ENCODE measurements at places on chromosomes 1 and 21. TPM values are rescaled to one million over a fixed set of nuclear protein-coding genes. Genes with fewer than 3 reads are reported as not detected.

- DNase-seq = peak; percentile 93
Measured at GRCh38 chr21:38773099-38774061, 32.3 kb upstream of the ETS2 start.

DNA sequence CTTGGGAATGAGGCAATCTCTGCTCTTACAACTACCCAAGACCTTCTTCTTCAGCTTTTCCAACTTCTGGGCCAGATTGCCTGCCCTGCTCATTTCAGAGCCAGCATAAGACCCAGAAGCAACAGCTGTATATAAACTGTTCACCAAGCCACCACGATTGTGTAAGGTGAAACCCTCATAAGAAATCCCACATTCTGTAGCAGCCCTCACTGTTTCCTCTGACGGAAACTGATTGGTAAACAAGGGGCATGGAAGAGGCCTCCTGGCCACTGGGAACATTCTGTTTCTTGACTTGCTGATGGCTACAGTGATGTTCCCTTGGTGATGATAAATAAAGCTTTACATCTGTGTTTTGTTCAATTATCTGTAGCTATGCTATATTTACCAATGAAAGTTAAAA lies 39.7 kb upstream of the EXO1 start:
- DNase-seq = no peak

DNA sequence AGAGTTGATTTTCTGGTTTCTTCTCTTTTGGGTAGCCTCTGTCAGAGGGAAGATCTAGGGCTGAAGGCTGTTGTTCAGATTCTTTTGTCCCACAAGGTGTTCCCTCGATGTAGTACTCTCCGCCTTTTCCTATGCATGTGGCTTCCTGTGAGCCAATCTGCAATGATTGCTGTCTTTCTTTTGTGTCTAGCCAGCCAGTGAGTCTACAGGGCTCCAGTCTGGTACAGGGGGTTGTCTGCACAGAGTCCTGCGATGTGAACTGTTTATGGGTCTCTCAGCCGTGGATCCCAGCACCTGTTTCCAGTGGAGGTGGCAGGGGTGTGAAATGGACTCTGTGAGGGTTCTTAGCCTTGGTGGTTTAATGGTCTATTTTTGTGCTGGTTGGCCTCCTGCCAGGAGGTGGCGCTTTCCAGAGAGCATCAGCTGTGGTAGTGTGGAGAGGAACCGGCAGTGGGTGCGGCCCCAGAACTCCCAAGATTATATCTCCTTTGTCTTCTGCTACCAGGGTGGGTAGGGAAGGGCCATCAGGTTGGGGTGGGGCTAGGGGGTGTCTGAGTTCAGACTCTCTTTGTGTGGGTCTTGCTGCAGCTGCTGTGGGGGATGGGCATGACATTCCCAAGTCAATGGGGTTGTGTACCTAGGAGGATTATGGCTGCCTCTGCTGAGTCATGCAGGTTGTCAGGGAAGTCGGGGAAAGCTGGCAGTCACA lies 81.3 kb upstream of the C21orf91 start:
- no peak for DNase-seq

DNA sequence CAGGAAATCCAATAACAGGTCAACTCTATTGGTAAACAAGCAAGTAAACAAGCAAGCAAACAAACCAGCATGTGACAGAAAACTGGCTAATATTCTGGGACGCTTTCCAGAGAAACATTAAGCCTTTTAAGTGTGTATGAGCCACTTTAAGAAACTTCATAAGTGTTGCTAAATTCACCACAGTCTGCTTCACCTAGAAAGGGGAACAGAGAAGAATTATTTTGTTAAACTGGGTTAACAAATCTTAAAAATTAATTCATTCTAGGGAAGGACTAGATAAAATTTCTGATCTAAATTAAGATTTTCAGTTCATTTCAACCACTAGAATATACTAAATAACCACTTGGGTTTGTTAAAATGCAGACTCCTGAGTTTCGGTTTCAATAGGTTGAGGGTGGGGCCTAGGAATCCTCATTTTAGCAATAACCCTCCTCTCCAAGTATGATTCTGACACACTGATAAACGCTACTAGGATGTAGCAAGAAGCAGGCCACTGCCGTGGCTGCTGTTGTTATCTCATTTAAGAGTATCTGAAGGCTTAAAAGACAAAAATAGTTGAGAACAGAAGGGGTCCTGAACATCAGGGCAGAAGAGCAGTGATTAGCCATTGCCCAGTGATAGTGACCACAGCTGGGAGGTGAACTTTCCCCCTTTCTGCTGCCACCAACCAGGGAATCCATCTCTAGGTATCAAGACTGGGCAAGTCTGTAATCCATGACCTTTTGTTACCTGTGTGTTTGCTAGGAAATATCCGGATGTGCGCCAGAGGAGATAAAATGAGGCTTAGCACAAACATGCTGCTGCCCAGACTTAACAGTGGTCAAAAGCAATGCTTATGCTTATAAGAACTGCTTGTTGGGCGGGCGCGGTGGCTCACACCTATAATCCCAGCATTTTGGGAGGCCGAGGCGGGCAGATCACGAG lies 11.2 kb downstream of the CREG1 start:
- no peak for DNase-seq

Gene ADGRL4
- 63.2 TPM for total RNA-seq

- peak; percentile 11 for DNase-seq
Measured at GRCh38 chr1:36864823-36865601, 169.3 kb downstream of the GRIK3 start.
